Smooth muscle cell of the brain vasculature (primary cell): ENCODE measurements at places on chromosomes 11 and 22.

- DNase-seq: no peak
These were observed 83.4 kb downstream of the WNT7B start for GRCh38 chr22:45893516-45893915.

DNA sequence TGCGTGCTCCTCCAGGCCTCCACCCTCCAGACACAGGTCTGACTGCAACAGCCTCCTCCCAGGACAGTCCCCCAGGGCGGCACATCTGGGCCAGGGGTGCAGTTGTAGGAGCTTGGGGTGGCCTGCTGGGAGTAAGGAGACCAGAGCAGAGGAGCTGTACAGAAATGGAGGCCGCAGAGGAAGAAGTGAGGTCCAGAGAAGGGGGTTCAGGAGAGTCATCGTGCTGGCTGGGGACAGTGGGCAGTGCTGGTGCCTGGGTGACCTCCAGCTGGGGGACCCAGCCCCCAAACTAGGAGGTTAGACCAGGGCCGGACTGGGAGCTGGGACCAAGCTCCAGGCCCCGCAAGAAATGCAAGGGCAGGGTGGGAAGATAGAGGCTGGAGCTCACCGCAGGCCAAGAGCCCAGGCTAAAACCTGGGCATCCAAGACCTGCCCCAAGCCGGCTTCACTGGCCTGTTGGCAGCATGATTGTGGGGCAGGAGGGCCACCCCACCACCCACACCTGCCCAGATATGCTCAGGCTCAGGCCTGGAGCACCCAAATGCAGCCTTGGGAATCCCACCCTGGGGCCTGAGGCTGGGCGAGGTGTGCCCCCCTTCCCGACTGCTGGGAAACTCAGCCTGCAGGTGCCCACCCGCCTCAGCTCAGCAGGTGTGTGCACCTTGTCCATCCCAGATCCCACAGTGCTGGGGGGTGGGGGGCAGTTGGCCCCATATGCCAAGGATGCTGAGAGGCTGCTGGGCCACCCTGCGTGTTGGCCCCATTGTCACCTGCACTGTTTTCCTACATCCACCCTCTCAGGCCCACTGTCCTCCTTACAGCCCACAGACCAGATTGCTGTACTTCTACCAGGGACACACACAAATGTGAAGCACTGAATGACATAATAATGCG, 96.9 kb downstream of the MORC2 start:
- no peak for DNase-seq

DNA sequence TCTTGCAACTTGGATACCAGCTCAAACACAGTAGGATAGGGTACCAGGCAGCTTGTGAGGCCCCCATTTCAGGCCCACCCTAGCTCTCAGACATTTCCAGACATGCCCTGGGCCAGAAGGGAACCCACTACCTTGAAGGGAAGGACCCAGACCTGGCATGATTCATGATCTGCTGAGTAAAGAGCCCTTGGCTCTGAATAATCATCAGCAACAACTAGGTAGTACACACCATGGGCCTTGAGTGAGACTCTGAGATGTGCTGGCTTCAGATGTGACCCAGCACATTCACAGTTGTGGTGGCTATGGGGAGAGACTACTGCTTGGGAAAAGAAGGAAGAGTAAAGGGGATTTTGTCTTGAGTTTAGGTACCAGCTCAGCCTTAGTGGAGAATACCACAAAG, 23.6 kb downstream of the JRKL start:
- no peak for DNase-seq

- DNase-seq: no peak
These were observed 45.4 kb upstream of the ISX start for GRCh38 chr22:35020517-35020916.

DNA sequence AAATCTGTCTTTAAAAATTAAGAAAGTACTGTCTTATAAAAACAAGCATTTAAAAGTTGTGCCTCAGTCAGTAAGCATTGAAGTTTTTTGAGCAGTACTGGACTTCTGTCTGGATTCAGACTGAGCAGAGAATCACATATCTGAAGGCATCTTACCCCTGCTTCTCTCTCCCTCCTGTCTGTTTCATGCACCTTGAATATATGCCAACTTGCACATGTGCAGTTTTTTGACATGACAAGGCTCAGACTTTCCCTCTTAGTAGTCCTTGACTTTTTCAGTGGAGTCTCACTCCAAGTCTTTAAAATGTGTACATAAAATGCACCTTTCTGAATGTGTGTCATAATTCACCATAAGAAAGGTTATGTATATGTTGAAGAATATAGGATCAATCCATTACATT, 19.8 kb downstream of the SPECC1L start:
- no peak for DNase-seq

- no peak for DNase-seq
These were observed 55.1 kb downstream of the PACSIN2 start for GRCh38 chr22:42959576-42960509.

GRCh38 chr11:46642627-46643335, 25.4 kb downstream of the ATG13 start:
- no peak for DNase-seq

- no peak for DNase-seq
These were observed 41.8 kb downstream of the ENTHD1 start for GRCh38 chr22:39851606-39852315.

DNA sequence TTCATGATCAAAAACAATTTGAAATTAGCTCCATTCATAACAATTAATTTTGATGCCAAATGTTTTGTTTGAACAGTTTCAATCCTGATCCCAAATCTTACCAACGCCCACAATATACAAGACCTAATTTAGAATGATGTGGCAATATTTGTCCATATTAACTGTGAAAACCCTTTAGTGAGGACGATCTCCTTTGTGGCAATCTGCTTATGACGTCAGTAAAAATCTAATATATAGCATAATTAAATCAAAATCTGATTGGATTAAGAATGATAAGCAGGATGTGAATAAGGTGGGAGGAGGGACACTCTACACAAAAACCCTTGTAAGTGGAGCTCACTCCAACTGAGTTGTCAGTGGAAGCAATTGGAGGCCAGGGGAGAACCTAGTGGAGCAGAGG, 11.9 kb upstream of the SLC5A4 start:
- no peak for DNase-seq

- no peak for DNase-seq
These were observed 13.6 kb upstream of the EED start for GRCh38 chr11:86230921-86231434.

GRCh38 chr11:74566146-74566960, 26.0 kb upstream of the POLD3 start:
- DNase-seq: no peak

DNA sequence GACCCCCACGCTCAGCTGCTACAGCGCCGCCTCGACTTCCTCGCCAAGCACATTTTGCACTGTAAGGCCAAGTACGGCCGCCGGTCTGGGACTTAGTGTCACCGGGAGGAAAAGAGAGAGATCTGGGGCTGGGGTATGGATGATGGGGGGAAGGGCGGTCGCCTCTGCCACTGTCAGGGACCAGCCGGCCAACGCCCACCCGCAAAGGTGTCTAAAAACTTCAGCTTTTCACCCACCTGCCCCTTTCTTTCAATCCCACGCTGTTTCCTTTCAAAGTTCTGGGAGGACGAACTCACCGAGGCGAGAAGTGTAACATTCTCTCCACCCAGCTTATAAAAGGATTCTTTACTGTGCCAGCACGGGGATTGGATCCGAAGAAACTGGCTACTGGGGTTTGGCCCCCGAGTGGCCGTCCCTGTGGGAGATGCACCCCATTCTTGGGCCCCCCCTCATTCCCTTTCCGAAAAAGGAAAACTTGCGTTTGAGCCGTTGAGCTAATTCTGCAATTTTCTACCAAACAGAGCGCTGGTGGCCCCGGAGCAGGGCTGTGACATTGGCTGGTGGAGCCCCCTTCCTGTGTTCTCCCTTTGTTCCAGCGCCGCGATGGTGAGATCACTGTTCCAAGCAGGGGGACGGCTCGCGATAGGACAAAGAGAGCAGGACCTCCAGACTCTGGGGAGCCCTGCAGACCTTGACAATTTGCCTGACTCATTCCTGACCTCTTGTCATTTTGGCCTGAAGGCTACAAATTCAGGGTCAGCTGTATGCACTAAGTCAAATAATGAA, 1.8 kb downstream of the FJX1 start:
- no peak for DNase-seq

DNA sequence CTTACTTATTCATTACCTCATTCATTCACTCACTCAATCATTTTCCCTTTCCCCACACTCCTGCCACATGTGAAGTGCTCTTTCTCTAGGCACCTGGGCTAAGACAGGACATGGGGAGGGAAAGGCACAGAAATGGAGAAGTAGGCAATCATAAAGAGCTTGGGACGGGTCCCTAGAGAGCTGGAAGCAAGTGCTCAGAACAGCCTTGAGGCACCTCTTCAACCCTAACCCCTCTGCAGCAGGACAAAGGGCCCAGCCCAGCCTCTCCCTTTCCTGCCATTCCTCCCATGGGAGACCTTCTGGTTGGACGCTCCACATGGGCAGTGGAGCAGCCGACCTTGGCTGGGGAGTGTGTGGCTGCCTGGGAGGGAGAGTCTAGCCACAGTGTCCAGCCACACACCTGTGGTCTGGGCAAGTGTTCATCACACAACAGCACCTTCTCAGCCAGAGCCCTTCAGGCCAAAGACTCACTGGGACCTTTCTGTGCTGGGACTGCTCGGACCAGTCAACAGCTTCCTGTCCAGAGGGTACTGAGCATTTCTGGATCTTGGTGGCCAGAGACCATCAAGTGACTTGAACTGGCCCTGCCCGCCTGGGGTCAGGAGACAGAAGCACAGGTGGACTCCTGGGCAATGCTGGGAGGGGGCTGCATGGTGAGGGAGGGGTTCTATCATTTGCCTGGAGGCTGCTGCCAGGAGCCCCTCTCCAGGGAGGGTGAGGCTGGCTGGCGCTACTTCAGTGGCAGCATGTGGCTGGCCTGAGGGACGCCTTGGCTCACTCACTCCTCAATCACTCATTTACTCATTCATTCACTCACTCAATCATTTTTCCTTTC, 1.0 kb upstream of the MUC5AC start:
- no peak for DNase-seq

GRCh38 chr11:75673977-75674582, 5.2 kb upstream of the MAP6 start:
- DNase-seq: no peak

DNA sequence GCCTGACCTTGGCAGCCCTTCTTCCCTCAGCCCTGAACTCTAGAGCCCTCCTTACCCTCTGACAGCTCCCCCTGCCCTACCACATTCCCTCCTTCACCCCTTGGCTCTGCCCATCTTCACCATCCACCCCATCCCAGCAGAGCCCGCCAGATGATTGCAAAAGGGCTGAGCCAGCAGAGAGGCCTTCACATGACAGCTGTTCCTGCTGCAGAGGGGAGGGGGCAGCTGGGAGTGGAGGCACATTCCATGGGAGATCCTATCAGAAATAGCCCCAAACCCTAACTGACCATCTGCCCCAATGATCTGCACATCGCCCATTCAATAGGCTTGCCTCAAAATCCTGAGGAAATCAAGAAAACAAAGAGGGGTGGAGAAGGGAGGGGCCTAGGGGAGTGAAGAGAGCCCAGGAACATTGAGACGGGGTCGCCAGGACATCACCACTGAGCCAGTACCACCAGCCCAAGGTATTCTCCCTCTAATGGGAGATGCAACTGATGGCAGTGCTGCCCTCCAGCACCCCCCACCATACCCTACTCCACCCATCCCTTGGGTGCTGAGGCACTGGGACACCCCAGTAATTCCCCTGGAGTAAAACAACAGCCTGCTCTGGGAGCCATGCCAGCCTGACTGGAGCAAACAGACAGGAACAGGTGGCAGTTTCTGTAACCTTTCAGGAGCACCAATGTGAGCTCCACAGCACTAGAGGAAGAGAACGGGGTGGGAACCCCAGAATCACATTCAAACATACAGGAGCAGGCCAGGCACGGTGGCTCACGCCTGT, 8.0 kb upstream of the AHNAK start:
- DNase-seq: no peak

DNA sequence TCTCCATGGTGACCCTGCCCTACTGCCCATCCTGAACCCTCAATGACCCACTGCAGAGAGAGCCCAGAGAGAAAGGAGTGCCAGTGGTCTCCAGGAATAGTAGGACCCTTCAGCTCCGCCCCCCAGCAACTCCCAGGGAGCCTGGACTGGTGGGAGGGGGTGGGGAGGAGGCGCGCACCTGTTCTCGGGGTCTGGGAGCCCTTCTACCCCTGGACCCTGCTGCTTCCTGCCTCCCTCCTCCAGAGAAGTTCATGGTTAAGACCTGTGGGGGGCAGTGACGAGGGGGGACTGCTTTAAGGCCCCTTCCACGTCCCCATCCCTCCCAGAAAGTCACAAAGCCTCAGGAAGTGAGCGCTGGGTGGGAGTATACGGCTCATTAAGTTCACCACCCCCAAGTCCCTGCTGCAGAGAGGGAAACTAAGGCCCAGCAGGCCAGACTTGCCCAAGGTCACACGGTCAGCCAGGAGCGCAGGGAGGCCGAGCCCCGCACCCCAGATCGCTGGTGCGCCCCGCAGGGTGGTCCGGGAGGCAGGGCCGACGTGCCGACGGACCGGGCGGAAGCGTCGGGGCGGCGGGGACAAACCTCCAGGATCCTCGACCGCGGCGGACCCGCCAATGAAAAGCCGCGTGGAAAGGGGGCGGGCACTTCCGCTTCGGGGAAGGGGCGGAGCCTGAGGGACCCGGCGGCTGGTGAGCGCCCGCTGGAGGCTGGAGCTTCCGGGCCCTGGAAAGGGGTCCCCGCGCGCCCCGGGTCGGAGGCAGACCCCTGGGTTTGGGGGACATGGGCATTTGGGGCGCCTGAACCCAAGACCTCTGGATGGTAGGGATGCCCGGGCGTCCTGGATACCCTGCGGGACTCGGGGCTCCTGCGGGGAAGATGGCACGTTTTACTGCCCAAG, at the start of the genes NUDT22 and TRPT1:
NUDT22 (plus strand) TSS at position 667 of the 899 bp plus-strand sequence. CDS start 379 bp downstream, outside the sequence.
TRPT1 (minus strand) TSS at position 579 of the 899 bp plus-strand sequence; CDS start at position 253, 326 bp downstream.
- DNase-seq: peak; percentile 46

GRCh38 chr11:132453406-132453805, 1078.9 kb downstream of the OPCML start:
- no peak for DNase-seq

DNA sequence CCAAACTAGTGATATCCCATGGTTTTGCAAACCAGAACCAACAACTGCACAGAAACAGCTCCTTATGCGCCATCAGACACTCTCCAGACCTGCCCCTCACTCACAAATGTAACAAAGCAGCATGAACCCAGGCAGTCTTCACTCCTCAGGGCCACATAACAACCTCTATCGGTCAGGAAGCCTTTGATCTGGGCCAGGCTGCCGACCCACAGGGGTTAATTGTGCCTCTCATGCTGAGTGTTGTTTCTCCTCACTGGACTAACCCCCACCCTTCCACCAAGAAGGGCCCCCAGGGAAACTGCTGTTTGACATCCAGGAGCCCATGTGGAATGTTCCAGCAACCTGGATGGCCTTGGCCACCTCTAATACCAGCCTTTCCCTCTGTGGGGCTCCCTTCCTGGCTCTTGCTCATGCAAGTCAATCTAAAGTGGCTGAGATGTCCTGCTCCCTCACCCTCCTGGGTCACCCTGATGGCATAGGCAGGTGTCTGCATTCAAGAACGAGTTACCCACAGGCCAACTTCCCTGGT, 7.9 kb upstream of the RGL4 start:
- no peak for DNase-seq

GRCh38 chr11:326842-327580, 6.4 kb upstream of the IFITM3 start:
- peak; percentile 64 for DNase-seq
